ENCODE measurements at places on chromosomes 5 and 9.

- DNase-seq = no peak
Observed at GRCh38 chr9:137437691-137438590, 3.2 kb downstream of the ENTPD8 start.

DNA sequence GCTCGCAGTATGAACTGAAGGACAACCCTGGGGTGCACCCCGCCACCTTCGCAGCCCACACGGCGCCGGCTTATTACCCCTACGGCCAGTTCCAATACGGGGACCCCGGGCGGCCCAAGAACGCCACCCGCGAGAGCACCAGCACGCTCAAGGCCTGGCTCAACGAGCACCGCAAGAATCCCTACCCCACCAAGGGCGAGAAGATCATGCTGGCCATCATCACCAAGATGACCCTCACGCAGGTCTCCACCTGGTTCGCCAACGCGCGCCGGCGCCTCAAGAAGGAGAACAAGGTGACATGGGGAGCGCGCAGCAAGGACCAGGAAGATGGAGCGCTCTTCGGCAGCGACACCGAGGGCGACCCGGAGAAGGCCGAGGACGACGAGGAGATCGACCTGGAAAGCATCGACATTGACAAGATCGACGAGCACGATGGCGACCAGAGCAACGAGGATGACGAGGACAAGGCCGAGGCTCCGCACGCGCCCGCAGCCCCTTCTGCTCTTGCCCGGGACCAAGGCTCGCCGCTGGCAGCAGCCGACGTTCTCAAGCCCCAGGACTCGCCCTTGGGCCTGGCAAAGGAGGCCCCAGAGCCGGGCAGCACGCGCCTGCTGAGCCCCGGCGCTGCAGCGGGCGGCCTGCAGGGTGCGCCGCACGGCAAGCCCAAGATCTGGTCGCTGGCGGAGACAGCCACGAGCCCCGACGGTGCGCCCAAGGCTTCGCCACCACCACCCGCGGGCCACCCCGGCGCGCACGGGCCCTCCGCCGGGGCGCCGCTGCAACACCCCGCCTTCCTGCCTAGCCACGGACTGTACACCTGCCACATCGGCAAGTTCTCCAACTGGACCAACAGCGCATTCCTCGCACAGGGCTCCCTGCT, 3.8 kb downstream of the IRX1 start:
- no peak for DNase-seq

GRCh38 chr5:160169326-160169725, 50.1 kb upstream of the PWWP2A start:
- no peak for DNase-seq

DNA sequence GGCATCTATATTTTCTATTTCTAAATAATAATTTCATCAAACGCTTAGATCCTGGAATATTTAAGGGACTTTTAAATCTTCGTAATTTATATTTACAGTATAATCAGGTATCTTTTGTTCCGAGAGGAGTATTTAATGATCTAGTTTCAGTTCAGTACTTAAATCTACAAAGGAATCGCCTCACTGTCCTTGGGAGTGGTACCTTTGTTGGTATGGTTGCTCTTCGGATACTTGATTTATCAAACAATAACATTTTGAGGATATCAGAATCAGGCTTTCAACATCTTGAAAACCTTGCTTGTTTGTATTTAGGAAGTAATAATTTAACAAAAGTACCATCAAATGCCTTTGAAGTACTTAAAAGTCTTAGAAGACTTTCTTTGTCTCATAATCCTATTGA, 1.1 kb downstream of the LRRC70 start:
- DNase-seq = no peak
